ENCODE measurements at places on chromosomes 16 and 17.

DNA sequence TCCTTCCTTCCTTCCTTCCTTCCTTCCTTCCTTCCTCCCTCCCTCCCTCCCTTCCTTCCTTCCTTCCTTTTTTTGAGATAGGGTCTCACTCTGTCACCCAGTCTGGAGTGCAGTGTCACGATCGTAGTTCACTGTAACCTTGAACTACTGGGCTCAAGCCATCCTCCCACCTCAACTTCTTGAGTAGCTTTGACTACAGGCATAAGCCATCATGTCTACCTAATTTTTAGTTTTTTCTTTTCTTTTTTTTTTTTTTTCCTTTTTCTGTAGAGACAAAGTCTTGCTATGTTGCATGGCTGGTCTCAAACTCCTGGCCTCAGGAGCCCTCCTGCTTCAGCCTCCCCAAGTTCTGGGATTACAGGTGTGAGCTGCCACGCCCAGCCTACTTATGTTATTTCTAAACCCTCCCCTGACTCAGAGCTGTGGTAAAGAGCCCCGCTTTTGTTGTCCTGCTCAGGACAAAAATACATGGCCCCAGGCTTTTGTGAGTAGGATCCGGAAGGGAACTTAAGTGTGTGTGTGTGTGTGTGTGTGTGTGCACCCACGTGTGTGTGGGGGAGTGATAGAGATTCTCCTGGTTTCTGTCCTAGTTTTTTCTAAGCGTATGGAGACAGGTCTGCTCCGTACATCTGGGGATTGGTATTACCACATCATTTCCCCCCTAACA lies 67.1 kb downstream of the PRKCB start:
- DNase-seq, result no peak

DNA sequence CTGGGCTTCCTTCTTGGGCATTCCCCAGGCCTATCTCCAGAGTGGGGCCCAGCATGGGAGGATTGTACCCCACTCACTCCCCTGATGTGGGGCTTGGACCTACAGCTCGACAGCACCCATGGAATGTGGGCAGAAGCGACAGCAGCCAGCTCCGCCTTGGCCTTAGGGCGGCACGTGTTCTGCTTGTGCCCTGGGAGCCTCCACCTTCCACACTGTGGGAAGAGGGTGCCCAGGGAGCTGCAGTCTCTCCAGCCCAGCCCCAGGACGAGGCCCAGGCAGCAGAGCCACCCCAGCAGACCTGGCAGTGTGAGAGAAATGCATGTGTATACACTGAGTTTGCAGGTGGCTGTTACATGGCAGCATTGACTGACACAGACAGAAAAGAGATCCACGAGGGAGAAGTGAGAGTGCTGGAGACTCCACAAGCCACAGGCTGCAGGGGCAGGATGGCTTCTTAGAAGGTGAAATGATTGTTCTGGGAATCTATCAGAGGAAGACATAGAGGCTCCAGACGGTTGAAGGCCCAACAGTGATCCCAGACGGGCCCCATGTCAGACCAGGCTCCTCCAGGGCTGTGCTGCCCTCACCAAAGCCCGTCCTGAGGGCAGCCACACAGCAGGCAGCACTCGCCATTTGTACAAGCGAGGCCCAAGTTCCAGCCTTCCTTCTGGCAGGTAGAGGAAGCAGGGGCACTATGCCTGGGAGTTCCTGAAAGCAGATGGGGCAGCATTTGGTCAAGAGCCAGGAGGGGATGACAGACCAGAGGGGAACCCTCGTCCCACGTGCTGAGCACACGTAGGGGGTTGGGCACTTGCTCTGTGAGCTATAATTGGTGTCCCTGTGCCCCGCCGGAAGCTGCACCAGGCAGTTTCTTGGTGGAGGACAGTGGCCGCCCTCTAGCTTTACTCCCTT lies 2.8 kb upstream of the DNASE1 start:
- no peak for DNase-seq

DNA sequence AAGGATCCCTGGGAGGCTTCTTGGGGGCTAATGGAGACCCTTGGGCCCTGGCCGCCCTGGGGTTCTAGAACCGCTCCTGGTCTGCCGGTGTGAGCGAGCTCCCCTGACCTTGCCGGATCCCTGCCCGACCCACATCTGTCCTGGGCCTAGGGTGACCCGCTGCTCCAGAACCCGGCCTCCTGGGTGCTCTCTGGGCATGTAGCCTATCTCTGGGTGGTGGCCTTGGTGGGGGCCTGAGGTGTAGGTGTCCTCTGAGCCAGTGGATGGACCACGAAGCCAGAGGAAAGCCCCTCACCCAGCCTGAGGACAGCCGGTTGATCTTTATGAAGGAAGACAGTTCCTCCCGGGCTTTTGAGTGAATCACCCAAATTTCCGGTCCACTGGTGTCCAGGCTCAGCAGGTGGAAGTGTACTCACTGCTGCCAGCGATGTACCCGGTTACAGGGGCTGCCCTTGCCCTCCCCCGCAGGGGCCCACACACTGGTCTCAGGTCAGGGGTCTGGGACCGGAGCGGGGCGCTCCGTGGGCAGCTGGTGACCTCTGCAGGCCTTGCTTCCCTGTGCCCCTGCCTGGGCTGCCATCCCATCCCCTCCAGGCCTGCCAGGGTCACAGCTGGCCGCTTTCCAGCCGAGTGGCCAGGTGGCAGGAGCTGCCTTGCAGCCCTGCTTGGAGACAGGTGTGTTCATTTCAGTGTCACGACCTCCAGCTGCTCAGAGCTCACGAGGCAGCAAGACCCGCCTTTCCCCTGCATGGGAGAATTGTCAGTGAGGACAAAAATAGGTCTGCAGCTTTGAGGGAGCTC lies 10.5 kb upstream of the GSE1 start:
- DNase-seq, result no peak

DNA sequence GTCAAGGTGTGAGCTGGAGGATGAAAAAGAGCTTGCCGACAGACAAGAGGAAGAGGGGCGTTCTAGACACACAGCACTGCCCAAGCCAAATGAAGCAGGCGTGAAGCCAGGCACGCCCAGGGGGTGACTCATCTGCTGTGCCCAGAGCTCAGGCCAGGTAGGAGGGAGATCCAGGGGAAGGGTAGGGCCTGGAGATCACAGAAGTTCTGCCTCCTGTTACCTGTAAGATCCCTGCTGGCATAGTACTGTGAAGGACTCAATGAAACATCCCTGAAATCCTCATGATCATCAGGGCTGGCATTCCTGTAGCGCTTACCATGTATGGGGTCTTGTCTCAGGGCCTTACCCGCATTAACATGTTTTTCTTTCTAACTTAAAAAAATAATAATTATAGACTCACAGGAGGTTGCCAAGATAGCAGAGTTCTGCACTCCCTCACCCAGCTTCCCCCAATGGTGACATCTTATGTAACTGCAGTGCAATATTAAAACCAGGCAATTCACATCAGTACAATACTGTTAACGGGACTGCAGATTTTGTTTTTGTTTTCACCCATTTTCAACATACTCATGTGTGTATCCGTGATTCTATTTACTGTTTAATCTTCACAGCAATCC lies 158.6 kb downstream of the XYLT1 start:
- DNase-seq, result no peak

DNA sequence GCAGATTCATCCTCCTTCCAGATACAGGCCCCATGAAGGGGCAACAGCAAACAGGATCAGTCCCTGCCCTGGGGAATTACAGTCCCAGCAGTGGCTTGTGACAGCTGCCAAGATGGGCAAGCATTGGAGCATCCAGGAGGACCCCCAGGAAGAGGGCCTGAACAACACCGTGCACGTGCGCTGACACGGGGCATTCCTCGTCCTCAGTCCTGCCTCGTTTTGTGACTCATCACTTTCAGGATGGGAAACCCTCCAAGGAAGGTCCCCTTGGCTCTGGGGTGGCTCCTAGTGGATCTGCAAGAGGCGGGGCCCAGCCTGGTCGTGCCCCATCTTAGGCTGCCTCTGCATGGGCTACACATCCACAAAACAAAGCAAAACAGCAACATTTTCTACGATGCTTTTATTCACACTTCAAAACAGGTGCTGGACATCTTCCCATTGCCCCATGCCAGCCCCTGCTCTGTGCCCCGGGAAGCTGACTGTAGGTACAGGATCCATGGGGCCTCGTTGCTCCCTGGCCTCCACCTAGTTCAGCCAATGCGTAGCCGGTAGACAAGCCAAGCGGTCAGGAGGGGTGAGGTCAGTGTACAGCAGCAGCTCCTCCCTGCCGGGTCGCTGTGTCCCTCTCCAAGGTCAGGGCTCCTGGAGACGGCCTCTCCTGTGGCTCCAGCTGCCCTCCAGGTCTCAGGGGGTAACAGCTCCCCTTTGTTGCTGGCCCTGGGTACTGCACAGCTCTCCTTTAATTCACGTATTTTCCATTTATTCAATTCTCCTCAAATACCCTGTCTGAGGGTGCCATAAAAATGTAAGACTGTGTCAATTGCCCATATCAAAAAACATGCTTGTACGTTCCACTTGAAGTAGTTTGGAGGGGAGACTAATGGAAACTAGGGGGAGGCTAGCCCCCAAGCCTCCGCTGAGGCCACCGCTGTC lies 32.2 kb downstream of the ACTG1 start:
- DNase-seq, result no peak

GRCh38 chr16:2846511-2847310 lies 11.3 kb downstream of the PRSS22 start:
- DNase-seq, result no peak

DNA sequence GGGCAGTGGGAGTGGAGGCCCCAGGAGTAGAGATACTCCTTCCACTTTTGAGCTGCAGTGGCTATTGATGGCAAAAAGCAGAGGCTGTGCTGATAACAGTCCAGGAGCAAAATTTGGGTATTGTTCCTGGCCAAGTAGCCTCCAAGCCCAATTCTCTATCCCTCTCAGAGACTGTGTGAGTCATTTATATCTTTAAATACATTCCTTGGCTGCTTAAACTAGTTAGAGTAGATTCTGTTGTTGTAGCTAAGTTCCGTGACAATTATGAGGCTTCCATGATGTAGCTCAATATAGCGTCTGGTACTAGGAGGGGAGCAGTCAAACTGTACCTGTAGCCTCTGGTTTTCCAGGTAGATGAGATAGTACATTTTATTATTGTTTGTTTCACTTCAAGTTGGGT lies 19.9 kb upstream of the UBE2G1 start:
- DNase-seq, result no peak

GRCh38 chr17:2181206-2181896 lies 122.2 kb downstream of the SMG6 start:
- DNase-seq, result peak; percentile 64

GRCh38 chr17:33838281-33838680 lies 416.8 kb upstream of the CCL2 start:
- DNase-seq, result no peak

- DNase-seq, result no peak
Measured at GRCh38 chr16:57083485-57084126, 8.8 kb upstream of the CPNE2 start.

GRCh38 chr16:50547340-50548124 lies 664 bp upstream of the NKD1 start:
- DNase-seq, result no peak

- DNase-seq, result peak; percentile 28
Measured at GRCh38 chr16:67470359-67470758, 10.6 kb downstream of the ATP6V0D1 start.

- DNase-seq, result no peak
Measured at GRCh38 chr17:9021158-9021991, at the start of gene NTN1. TSS of gene NTN1 (plus strand) at chr17:9021510. CDS start at chr17:9022374, 864 bp downstream.

GRCh38 chr16:54431997-54432896 lies 145.7 kb upstream of the IRX3 start:
- DNase-seq, result no peak

GRCh38 chr17:62780269-62780668 lies 27.8 kb downstream of the MARCHF10 start:
- peak; percentile 48 for DNase-seq

- no peak for DNase-seq
Measured at GRCh38 chr17:18100616-18101015, 7.9 kb upstream of the MYO15A start.

GRCh38 chr17:48202959-48203358 lies 95.4 kb downstream of the SNX11 start:
- DNase-seq, result no peak

GRCh38 chr17:4087911-4088693 lies 54.7 kb downstream of the ZZEF1 start:
- no peak for DNase-seq

DNA sequence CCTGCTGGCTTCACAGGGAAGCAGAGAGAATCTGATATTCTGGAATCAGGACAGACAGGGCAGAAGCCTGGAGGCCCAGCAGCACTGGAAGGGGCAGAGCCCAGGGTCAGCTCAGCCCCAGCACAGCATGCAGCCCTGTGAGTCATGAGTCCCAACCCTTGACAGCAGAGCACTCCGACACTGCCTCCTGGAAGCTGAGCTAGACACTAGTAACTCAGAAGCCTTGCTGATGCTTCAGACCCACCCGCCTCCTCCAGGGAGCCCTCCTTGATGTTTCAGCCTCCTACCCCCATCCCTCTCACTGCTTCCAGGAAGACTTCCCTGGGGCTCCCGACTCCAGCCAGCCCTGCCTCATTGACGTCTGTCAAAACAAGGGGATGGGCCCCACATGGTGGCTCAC lies 6.9 kb downstream of the CAMKK1 start:
- no peak for DNase-seq

- no peak for DNase-seq
Measured at GRCh38 chr16:23863511-23864422, 28.0 kb downstream of the PRKCB start.

DNA sequence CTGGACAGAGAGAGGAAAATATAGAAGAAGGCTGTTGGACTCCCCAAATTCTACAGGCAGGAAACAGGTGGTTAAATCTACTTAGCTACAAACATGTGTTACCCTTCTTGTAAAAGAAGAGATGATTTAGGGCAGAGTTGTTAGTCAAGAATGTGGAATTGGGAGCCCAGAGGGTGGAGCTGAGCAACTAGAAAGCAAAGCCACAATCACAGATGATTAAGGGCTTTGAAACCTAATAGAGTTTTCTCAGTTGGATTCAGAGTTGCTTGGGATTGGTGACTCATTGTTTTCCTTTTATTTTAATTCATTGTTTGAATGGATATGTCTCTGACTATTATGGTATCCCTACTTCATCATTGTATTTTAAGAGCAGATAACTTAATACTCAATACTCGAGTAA lies 6.2 kb downstream of the ACSM5 start:
- DNase-seq, result no peak

DNA sequence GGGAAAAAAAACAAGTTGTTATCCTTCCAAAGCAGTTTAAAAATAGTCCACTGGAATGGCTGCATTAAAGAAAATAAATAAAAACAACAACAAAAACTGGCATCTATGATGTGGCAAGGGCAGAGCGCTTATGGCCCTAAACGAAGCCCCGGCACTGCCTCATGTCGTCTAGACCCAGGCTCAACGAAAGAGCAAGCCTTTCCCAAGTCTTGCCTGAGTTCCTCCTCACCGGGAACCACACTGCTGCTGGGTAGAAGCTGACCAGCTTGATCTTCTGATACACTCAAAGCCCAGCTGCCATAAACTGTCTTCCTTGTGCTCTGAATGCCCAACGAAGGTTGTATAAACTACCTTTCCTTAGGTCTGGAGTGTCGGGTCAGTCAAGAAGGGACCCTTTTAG lies 37.0 kb downstream of the NDEL1 start:
- DNase-seq, result no peak

DNA sequence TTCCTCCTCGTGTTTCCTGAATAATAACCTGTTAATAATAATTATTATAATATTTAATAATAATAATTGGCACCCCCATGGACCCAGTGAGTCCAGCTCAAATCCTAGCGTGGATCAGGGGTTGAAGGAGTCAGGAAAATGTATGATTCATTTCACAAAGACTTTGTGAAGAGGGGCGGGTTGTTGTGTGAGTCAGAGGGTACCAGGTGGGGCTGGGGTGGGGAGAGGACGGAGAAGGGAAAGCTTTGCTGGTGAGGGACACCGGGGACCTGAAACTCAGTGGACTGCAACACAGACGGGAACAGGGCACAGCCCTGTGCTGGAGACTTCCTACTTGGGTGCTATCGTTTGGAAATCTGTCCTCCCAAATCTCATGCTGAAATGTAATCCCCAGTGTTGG lies 3.1 kb upstream of the ADORA2B start:
- no peak for DNase-seq

GRCh38 chr16:703406-703805 lies 2.2 kb downstream of the FBXL16 start:
- DNase-seq, result no peak

Data from NCI-H2029 treated with DMSO at 0.1 percent for 48 hours (cell line).